Cortex of kidney (tissue), 1 donor: ENCODE measurements at places on chromosomes 2 and 18.

- DNase-seq = no peak
Observed at GRCh38 chr18:3151399-3152264, 68.1 kb downstream of the MYOM1 start.

GRCh38 chr2:56515399-56515798 is 331.6 kb downstream of the CCDC85A start:
- no peak for DNase-seq

DNA sequence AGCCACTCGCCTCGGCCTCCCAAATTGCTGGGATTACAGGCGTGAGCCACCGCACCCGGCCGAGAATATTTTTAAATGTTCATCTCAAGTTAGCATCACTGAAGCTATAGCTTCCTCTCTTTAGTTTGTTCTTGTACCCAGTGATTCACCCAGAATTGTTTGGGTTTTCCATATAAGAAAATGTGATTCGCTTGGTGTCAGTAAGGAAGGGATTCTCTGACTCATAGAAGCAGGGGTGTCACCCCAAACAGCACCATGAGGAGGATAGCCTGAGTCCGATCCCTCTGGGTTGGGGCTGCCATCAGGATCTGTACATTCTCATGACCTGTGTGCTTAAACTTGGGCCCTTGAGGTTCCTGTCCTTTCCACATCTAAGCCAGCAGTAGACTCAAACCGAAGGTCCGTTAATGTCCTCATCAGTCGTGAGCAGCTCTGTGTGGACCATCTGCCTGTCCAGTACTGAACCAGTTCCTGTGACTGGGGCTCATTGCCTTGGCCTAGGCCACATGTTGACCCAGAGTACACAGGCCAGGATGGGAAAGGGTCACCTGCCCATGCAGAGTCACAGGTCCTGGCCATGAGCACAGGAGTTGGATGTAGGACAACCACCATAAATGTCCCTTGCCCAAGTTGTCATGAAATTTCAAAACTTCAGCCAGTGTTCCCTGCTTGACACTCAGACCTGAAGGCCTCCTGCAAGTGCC is 311.9 kb downstream of the GBX2 start:
- no peak for DNase-seq

- DNase-seq = no peak
Observed at GRCh38 chr2:225400546-225401400, 1.3 kb downstream of the NYAP2 start.

DNA sequence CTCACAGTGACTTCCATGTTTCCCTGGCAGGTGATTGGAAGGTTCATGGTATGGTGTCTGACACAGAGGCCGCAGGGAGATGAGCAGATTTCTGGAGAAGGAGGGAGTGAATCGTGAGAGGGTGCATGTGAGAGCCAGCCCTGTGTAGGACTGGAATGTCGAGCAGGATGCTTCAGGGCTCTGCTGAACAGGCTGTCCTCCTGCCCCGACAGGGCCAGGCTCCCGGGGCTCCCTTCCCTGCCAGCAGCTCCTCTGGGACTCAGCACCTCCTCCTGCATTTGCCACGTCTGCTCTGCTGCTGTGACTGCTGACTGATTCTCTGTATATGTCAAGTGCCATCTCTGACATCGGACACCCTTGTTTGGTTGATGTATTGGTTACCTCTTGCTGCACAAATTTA is 38.5 kb upstream of the INHBB start:
- DNase-seq = no peak

GRCh38 chr18:57715073-57715472 is 88.0 kb downstream of the ATP8B1 start:
- no peak for DNase-seq

DNA sequence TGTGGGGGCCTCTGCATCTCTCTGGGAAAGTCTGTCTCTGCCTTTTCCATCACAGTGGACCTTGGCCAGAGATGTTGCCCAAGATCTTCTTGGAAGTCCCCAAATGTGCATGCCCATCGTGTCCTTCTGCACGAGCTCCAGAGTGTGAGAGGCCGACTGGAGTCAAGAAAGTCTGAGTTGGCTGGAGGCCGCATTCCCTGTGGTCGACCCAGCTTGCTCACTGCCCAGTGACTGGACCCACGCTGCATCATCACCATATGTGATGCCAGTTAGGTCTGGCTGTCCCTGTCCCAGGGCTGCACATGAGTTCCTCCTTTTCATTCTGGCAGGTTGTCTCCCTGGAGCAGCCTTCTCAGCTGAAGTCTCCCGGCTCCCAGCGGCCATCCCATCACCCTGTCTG is 93.8 kb downstream of the ARL4C start:
- no peak for DNase-seq

- no peak for DNase-seq
Observed at GRCh38 chr2:56185101-56185581, 1.4 kb downstream of the CCDC85A start.

- DNase-seq = no peak
Observed at GRCh38 chr2:168272225-168272624, 24.8 kb upstream of the STK39 start.

- DNase-seq = no peak
Observed at GRCh38 chr2:143226714-143227541, 97.7 kb downstream of the ARHGAP15 start.

DNA sequence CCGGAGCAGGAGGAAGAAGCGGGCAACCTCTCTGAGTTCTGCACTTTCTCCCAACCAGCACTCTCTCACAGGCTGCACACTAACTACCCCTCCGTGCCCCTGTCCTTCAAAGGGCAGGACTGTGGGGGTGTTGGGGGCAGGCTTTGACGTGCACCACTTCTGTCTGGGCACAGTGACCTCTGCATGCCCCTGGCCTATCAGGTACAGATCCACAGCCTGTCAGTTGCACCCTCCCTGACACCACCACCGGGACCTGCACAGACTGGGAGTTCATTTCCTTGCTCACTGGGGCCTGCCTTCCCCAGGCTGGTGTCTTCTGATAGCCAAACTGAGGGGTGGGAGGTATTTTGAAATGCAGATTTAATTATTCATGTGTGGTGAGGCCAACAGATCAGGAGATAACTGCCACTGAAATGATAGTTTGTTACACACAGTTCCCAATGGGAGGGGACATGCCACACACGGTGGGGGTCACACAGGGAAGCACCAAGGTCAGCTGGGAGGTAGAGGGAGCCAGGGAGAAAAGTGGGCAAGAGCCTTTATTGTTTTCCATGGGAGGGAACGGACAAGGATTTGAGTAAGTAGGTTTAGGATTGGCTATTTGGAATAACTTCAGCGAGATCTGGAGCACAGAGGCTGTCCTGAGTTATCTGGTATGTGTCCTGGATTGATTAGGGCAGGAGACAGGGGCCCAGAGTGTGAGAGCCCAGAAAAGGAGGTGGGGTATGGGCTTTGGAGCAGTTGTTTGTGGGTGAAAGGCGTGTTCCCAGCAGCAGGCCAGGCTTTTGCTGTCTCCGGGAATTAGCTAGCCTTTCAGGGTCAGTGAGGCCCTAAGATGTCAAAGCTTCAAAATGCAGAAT is 251.6 kb downstream of the AFF3 start:
- DNase-seq = no peak

DNA sequence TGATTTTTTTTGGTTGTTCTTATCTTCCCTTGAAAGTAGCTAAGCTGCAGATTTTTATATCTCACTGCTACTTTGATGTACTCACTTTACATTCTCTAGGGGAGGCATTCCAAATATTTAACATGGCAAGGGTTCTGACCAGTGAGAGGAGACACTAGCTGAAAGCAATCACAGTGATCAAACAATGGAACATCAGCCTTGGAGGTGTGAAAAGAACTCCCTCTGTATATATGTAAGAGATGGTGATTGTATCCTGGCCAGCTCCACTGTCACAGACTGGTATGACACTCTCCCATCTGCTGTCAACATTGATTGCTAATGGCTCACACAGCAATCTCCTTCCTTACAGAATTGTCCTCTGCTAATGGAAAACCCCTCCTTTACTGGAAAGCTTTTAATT is 291.7 kb upstream of the CDH19 start:
- DNase-seq = no peak

- DNase-seq = no peak
Observed at GRCh38 chr2:212940816-212941215, 210.6 kb downstream of the IKZF2 start.

DNA sequence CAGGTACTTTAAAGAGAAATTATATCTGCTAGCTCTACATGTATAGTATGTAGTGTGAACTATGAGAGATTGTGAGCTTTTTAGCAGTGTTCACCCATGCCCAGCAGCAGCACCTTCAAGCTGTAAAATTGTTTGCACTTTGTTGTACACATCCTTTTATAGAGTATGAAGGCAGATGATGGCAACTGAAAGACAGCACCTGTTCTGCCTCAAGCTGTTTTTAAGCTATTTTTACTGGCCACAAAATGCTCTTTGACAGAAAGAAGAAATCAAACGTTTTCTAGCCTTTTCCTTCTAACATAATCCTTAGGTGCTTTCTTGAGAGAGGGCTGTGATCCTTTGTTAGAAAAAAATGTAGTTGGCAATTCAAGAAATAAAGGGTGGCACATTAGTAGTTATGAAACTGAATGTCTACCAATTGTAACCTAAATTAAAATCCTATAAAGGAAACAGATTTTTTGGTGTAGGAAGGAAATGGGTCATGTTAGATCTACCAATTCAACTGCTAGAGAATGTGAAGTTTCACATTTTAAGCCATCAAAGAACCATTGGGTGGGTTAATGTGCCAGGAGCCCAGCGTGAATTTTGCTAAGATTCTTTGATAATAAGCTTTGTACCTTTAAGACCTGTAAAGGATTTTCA is 59.5 kb downstream of the R3HDM1 start:
- DNase-seq = no peak

- DNase-seq = no peak
Observed at GRCh38 chr18:11074889-11075288, 74.5 kb downstream of the PIEZO2 start.

GRCh38 chr2:40147360-40147759 is 304.5 kb downstream of the SLC8A1 start:
- DNase-seq = no peak

DNA sequence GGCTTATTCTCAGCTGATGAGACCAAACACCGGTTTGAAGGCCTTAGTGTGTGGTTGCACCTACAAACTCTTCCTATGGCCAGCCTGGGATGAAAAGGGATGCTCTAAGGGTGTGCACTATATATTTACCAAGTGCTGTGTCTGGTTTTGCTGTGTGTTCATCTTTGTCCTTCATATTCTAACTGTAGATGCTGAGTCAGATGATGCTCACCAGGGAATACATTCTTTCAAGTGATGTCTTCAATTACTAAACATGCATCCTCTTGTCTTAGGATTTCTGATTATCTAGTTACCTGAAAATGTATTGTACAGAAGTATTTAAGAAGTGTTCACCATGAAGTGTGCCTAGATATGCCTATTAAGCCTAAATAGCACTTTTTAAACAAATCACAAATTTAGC is 1111.6 kb upstream of the ZEB2 start:
- DNase-seq = no peak

DNA sequence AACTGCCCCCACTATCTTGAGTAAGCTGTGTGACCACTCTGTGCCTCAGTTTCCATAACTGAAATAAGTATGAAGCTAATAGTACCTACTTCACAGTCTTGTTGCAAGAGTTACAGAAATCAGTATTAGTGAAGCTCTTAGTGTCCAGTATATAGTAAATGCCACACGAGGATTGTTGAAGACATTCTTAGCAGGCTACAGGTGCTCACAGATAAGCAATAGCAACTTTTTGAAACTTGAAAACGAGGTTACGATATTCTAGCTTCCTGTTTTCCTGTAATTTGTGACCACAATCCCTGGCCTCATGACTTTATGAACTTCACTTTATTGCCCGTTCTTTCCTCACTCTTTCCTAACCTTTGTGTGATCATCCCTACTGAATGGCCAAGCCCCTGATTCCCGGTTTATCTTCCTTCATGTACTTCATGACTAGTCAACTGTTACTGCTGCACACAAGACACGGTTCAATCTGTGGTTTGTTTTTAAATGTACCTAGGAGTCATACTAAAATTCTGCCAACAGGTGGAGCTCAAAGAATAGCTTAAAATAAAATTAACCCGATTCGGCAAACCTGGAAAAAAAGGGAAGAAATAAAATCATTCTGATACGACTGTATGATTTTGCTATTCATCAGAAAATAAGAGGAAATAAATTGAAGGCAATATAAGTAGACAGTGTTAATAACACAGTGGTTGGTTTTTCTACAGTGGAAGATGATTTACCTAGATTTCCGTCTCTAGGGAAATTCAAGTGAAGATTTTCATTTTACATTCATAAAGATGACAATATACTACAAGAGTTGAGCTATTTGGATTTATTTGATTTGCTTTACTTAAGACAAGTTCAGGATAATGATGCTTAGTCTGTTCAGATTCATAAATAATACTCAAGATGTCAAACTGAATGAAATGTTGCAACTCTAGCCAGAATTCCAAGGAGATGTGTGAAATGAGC is 38.1 kb upstream of the STAT1 start:
- DNase-seq = no peak

DNA sequence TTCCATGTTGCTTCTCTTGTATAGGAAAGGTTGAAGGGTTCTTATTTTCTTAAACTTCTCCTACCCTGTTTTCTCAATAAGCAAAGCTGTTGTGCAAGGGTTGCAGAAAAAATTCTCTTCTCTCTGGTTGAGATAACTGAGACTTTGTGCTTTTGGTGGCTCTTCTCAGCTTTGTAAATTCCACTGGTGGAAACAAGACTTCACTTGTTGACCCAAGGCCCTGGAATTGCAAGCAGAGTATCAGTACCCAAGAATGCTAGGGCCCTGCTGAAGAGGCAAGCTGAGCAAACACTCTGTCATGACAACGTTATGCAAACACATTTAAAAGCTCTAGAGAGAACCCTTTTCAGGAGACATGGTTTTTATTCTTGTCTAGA is 294.7 kb upstream of the EPAS1 start:
- DNase-seq = no peak

- no peak for DNase-seq
Observed at GRCh38 chr18:34637094-34637801, 72.8 kb upstream of the DTNA start.

DNA sequence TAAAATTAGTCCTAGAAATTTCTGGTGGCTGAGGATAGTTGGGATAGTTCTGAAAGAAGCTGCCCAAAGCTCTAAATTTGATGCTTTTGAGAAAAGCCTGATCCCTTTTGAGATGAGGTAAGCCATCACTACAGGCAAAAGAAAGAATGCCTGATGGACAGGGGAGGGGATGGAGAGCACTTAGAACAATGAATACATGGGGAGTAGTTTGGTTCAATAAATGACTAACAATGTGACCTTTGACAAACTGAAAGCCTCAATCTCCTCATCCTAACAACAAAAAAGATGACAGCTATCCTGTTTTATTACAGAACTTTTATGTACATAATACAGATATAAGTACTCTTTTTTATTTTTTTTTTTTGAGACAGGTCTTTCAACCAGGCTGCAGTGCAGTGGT is 42.7 kb downstream of the GFPT1 start:
- no peak for DNase-seq

DNA sequence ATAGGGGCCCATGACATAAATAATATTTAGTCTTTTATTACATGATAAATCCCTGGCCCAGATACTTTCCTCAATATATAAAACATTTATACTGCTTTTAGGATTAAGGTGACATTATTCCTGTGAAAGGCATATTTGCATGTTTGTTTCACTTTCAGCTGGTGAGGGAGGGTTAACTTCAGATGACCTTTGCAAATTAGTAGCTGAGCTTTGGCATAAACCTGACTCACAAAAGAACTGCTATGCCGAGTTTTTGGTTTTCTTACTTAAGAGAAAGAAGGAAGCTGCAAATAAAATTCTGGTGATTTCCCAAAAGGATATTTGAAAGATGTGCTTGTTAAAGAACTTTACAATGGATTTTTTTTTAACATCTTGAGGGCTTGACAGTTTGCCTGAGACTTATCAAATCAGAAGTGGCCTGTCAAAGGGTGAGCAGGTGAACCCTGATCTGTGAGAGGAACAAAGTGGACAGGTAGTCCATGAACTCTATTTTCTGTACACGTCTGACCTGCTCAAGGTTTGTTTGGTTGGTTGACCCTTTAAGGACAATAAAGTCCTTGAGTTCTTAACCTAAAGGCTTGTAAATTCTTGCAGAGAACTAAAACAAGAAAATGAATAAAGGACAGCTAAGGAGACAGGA is 93.5 kb downstream of the FAM124B start:
- DNase-seq = no peak
